ENCODE measurements at places on chromosomes 1 and 21. TPM values are rescaled to one million over a fixed set of nuclear protein-coding genes. Genes with fewer than 3 reads are reported as not detected.
A peak's percentile ranks its signal among the peaks of the same experiment; 100 is the strongest.

DNA sequence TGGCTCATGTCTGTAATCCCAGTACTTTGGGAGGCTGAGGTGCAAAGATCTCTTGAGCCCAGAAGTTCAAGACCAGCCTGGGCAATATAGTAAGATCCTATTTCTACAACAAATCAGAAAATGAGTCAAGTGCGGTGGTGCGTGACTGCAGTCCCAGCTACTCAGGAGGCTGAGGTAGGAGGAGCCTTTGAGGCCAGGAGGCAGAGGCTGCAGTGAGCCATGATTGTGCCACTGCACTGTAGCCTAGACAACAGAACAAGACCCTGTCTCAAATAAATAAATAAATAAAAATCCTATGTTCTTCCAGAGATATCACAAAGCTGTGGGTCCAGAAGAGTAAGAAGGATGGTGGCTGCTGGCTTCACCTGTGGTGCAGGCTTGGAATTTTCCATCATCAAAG, 22.1 kb downstream of the CDA start:
- DNase-seq = no peak

GRCh38 chr1:162997499-162998285, 71.5 kb upstream of the RGS4 start:
- DNase-seq = no peak

- DNase-seq = no peak
These were observed 234.9 kb downstream of the PTPRC start for GRCh38 chr1:198873696-198874230.

- DNase-seq = peak; percentile 26
These were observed at the start of gene PTPN14 for GRCh38 chr1:214551436-214552173. PTPN14 (minus strand) TSS chr1:214551602; CDS start chr1:214464803, 86,799 bp downstream.

DNA sequence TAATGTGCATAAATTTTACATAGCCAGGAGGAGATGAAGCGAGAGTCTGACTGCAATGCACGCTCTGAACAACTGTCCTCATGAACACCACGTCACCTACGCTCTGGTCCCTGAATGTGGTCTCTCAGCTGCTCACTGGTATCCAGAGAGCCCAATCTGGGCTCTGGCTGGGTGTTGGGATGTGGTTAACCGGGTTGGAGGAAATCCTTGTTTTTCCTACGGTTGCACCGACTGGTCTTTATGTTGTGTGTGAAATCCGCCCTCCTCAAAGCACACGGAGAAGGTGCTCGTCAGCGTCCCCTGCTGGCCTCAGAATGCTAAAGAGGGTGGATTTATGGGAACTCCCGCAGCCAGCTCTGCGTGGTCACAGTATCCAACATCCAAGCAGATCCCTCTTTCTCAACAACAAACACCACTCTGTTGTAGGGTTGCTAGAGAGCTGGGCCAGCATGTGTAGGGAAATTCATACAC, 51.8 kb upstream of the FAM89A start:
- DNase-seq = no peak

Gene ABCA4
- not detected for total RNA-seq

Gene SUSD4
- 0.34 TPM for total RNA-seq

Gene RAB3B
- total RNA-seq = 0.07 TPM
